ENCODE measurements at places on chromosomes 7 and 10.
A peak's percentile ranks its signal among the peaks of the same experiment; 100 is the strongest.

DNA sequence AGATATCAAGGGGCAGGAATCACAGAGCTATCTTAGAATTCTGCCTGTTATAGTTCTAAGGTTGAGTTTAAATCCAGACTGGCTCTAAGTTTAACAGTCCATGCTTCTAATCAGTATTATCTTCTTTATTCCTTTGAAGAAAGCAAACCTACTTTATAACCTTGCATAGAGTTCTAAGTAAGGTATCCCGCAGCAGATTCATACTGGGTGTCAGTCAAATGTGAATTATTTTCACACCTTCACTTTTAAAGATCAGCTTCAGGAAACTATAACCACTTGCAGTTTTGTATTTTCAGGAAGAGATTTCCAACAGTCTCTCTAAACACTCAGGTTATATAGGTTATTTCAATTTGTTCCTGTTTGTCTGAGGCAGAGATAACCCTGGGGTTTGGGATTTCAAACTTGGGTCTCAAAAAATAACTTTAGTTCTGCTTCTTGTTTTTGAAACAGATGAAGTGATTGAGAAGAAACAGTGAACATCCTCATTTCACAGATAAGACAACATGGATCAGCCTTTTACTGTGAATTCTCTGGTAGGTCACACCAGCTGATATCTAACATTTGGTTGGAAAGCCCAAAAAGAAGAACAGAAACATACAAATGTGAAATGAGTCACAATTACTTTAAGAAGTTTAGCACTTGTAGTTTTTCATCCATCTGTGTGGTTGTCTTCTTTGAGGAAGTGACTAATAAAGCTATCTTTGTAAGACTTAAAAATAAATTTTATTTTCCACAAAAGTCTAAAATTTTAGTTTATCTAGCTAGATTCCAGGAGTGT, 21.4 kb downstream of the STAMBPL1 start:
- DNase-seq, result no peak

DNA sequence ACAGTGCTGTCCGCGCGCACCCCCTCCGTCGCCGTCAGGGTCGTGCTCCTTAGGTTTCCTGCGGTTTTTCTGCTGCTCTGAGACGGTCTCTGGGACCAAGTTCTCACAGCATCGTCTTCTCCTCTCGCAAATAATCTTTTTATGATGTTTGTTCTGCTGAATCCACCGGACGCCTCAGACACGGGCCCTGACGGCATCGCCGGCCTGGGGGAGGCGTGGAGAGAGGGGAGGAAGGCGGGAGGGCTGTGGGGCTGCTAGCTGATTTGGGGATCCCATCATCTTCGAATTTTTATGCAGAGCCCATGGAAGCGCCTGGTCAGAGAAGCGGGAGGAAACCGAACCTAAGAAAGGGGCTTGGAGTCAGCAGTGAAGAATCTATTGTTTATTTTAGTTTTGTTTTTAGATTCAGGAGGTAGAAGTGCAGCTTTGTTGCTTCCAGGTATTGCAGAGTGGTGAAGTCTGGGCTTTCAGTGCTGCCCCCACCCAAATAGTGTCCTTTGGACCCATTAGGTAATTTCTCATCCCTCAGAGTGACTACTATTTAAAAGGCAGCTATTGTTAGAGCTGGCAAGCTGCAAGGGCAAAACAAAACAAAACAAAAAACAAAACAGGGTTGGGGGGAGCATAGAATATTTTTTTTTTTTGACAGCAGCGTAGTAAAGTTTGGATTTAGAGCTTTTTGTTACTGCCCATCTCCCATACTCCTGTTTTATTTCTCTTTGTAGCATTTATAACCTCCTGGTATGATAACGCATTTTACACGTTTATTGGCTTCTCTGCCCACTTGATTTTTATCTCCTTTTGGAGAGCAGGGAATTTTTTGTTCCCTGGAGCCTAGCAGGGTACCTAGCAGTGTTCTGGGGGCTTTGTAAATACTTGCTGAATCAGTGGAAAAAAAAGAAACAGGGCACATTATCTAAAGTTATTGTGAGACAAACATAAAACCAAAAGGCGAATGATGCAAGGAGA, 92.6 kb downstream of the SPAG6 start:
- DNase-seq, result peak; percentile 13

DNA sequence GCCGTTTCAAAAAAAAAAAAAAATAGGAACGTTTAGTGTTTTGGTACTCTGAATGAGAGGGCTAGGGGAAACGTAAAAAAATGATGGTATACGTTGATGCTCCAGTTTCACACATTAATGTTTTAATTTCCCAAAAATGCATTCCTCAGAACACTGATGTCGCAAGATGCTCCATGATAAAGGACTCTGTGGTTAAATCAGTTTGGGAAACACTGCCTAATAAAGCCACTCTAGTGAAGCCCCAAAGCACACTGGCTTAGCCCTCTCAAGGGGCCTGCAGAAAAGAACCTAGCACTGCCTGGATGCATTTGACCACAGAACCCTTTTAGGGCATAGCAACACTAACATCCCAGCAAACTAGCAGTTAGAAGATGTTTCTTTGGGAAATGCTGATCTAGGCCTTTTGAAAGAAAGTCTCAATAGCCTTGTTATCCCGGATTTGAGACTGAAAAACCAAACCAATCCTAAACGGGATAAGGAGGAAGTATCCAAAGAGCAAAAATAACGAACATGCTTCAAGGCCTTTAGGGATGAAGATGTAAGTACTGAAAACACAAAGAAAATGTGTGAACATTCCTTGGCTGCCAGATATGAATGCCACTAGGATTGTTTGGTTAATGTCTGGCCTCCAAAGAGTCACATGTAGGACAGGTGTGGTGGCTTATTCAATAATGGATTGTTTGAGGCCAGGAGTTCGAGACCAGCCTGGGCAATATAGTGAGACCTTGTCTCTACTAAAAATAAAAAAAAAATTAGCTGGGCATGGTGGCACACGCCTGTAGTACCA, 11.0 kb downstream of the DLG5 start:
- DNase-seq, result no peak

- no peak for DNase-seq
These were observed at the start of gene TEX36 for GRCh38 chr10:125683063-125683462. TSS of gene TEX36 (minus strand) at chr10:125683163. CDS start at chr10:125682989, 174 bp downstream.

- no peak for DNase-seq
These were observed 1.4 kb downstream of the CLEC5A start for GRCh38 chr7:141945356-141945755.

DNA sequence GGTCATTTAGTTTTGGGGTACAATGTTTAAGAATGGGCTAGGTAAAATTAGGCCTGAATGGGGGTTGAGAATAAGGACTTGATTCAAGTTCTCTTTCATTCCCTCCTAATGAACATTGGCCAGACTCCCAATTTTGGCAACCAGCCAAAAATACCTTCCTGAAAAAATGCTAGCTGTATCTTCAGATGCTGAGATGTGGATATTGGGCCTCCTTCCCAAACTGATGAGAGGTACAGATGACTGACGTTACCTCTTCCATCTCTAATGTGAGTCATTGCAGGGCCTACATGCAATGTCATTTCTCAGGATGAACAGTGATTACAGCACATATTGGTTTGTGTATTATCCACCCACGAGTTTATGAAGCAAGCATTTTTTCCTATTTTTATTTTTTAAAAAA, 151.6 kb downstream of the SND1 start:
- no peak for DNase-seq

- DNase-seq, result no peak
These were observed 207.2 kb upstream of the DKK1 start for GRCh38 chr10:52106899-52107298.

DNA sequence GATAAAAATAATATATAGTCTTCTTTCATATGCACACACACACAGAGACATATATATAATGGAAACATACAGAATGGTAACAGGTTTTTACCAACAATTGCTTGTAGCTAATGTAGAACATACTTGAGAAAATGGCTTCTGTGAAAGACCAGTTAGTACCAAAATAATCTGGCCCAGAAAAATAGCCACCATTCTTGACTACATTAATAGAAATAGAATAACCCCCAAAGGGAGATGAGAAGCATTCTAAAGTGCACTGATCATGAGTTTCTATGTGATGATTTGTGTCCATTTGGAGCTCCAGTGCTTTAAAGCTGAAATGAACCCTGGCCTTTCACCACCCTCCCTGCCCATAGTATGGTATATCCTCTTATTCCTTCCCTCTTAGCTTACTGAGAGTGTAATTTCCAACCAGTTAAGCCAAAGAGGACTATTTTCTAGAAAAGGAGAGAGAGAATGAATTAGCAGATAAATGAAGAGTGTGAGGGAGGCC, 22.9 kb upstream of the IFIT2 start:
- no peak for DNase-seq

All from NCI-H2227 treated with DMSO at 0.1 percent for 48 hours (cell line).